ENCODE measurements at places on chromosomes 2 and 18.

GRCh38 chr2:14583059-14583458, 49.5 kb upstream of the LRATD1 start:
- no peak for DNase-seq

DNA sequence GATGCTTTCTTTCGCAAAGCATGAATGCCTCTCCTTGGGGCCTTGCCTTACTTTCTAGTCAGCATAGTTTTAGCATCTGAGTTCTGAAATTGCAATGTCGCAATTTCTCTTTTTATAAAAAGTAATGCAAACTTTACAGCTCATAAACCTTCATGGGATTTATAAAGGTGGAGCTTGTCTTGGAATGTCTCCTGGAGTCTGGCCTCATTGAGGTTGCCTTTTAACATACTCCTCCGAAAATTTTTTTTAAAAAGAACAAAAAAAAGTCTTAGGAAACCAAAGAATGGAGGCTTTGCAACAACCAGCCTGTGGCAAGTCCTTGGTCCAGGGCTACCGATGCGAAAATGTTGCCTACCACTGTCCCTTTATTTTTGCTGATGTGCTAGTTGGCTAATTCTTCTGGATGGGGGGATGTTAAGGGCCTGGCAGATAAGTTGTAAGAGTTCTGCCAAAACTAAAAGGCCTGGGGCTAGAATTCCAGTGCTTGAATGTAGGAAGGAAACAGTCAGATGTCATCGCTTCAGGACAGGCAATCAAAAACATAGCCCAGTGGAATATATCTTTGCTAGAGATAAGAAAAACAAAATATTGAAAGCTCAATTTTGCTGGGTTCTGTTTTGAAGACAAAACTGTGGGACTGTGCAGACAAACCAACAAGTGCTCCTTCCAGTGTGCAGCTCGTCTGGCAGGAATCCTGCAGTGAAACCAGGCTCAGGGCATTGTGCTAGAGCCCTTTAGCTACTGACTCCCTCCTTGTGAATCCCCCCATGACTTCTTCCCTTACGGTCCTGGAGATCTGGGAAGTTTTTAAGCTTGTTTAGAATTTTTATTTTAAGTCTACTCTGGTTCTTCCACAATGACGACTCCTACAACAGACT, 213.0 kb downstream of the PIEZO2 start:
- DNase-seq, result no peak

- no peak for DNase-seq
These were observed 21.6 kb downstream of the PMAIP1 start for GRCh38 chr18:59921384-59921891.

DNA sequence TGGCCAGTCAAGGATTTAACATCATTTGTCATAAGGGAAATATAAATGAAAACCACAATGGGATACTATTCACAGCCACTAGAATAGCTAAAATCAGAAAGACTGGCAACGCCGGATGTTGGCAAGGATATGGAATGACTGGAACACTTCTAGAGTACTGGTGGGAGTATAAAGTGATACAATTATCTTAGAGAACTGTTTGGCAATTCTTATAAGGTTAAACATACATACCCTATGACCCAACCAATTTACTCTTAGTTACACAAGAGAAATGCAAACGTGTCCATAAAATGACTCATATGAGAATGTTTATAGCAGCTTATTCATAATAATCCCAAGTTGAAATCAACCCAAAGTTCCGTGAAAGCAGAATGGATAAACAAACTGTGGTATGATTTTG, 35.1 kb downstream of the MAPK4 start:
- DNase-seq, result no peak

DNA sequence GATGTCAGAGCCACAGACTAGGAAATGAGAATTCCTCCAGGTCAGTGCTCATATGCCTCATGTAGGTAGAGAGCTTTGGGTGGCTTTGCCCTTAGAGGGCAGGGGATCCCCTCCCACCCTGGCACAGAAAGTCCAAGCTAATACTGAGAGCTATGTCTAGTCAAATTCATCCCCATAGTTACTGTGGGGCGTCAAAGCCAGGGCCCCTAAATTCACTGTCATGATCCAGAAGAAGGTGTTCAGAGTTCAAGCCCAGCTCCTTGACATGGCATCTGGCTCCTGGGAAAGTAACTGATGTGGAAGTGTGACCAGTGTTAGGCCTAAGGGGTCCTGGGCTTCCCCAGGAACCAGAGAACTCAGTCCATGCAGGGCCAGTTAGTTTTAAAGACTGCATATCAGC, 1.8 kb downstream of the THNSL2 start:
- no peak for DNase-seq

DNA sequence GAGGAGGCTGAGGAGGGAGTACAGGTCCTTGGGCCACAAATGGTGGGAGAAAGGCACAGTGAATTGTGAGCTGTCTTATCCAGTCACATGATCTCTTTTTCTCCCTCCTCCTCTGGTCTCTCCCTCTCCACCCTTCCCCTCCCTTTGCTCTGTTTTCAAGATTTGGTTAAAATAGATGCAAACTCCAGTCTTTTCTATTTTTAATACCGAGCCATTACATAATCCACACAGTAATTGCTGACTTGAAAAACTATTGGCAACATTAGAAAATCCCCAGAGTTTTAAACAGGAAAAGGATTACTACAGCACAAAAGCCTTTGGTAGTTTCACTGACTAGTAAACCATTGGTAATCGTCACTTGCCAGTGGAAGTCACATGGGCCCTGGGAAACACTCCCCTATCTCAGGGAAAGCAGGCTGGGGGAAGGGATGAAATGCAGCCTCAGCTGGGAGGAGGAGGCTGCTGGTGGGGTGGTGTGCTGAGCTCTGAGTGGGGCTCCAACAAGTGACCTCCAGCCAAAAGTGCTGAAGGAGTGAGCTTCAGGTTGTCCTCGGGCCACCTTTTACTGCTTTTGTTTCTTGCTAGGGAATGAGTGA, 57.4 kb upstream of the PCBP1 start:
- peak; percentile 17 for DNase-seq

DNA sequence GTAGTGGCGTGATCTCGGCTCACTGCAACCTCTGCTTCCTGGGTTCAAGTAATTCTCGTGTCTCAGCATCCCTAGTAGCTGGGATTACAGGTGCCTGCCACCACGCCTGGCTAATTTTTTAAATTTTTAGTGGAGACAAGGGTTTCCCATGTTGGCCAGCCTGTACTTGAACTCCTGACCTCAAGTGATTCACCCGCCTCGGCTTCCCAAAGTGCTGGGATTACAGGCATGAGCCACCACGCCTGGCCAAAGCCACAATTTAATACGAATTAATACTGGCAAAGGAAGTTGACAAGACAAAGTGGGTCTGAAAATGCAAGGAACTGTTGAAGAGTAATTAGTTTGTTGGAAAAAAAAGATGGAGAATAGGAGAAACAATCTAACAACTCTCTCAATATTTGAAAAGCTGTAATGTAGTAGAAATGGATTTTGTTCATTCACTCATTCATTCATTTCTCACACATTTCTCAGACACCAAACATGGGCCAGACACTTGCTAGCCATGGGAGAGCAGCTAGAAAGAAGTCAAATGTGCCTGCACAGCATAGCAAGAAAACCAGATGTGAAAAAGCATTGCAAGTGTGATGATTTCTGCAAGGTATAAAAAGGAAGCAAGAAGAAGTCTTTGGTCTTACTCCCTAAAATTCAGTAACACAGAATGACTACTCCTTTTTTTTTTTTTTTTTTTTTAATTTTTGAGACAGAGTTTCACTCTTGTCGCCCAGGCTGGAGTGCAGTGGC, 39.4 kb upstream of the ATL2 start:
- DNase-seq, result no peak

DNA sequence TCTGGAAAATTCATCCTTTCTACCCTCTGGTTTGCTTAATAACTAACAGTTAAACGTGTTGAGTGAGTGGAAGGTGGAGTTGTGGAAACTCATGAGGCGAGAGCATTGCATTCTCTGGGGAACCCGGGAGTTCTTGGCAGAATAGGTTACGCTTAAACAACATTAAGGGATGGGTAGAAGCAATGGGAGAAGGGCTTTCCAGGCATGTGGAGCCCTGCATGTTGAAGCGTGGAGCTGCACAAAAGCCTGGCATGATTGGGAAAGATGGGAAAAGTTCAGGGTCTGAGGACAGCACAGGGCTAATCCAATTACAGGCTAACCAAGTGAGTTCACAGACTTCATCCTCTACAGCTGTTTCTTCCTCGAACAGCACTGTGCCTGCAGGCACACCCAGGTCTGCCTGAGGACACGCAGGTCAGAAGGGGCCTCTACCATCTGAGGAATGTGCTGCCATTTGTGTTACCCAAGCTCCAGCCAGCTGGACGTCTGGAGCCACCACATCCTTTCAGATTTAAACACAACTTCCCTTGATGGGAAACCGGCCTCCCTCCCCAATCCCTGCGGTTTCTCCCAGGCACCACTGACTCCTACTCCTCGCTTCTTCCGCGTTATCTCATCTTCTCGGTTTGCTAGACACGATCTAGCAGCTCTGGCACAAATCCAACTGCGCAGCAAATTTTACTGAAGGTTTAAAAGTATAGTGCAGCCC, 164.2 kb downstream of the ANTXR1 start:
- no peak for DNase-seq

DNA sequence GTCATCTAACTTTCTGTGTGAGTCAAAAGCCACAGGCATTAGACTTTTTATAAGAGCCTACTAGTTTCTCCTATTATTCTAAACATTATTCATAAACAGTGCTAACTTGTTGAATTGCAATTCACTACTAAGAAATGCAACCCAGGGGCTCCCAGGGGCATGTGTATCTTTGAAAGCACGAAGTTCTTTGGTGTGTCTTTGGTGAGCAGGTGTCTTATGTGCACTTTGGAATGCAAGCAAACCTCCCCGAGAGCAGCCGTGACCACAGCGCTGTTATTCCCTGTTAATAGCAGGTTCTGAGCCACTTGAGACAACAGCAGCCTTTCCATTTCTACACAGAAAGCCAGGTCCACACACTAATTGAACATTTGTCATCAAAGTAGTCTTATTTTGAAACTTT, 123.5 kb downstream of the PRKRA start:
- DNase-seq, result no peak

DNA sequence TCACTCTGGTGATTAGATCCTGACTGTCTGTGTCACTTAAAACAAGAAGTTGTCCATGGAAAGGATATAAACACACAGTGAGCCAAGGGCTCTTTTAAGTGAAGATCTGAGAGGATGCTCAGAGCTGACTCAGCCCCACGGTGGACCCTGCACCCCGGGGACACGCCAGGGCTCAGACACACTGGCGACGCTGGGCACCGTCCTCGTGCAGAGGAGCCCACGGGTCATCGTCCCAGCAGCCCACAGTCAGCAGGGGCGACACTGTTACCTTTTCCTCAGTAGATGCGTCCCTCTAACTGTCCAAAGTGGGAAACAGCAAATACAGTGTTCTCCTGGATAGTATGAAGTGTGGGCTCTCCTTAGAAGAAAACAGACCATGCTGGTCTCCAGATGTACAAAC, 225.6 kb downstream of the HDAC4 start:
- no peak for DNase-seq

DNA sequence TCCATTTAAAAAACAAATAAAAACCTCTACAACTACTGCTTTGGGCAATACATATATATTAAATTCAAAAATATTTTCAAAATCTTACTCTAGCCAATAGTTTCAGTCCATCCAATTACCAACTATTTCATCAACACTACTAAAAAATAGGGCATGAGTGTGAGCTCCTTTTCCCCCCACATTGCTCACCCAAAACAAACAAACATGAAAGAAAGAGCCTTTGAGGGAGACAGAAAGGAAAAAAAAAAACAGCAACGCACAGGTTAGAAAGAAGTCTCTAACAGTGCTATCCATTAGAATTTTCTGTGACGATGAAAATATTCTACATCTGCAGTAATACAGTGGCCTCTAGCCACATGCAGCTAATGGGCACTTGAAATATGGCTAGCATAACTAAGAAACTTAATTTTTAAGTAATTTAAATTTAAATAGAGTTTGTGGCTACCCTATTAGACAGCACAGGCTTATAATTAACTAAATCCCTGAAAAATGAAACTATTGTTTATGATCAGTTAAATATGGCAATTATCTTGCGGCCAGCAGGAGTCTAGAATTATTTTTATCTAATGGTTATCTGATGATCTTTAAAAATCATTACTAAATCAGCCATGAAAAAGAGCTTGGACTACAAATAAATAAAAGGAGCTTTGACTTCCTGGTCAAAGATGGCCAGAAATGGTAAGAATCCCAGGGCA, 59.2 kb downstream of the RBMS1 start:
- no peak for DNase-seq

DNA sequence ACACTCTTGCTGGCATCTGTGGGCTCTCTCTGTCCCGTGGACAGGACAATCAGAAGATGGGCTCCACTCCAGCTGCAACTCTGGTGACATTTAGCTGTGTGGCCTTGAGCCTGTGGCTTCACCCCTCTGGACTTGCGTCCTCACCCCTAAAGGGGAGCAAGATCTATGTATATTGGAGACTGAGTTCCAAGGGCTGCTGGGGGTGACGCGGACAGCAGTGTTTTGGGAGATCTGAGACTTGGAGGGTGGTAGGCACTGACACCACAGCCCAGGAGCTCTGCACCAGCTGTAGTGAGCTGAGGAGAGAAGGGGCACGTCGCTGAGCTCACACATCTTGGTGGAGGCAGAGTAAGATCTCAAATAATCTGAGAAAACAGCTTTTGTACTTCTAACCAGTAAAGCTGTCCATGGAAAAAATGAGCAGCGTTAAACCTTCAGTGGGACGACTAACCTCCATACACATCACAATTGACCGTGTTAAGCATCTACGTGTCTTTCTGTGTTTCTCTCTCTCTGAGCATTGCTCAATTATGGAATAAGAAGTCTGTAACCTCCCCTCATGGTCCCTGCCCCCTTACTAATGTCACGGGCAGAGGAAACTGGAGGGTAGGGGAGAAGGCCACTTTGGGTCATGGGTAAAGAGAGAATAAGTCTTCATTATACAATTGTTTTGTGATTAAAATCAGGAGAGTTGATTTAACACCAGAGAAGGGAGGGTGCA, 85.8 kb downstream of the SH3RF3 start:
- DNase-seq, result no peak

GRCh38 chr2:224110811-224111210, 71.7 kb upstream of the SERPINE2 start:
- no peak for DNase-seq

DNA sequence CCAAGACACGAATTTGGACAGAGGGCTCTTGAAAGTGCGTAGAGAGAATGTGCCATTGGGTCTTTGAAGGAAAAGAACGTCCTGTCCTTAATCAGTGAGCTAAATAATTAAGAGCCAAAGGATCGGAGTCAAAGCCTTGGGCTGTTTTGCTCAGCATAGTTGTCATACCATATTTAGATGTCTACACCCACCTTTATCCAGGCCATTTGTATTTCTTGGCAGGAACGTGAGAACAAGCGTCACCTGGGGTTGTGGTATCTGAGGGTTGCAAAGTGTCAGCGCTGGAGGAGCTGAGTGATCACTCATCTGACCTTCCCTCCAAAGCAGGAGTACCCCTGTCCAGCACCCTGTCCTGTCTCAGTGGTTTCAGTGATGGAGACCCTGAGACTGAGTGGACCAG, 4.5 kb downstream of the LPIN1 start:
- DNase-seq, result no peak

- DNase-seq, result no peak
These were observed 110.0 kb downstream of the NCKAP5 start for GRCh38 chr2:133458280-133458679.

All from pancreas (tissue), 10 donors.